SJSA1 (cell line): ENCODE measurements at places on chromosomes 12 and 14.

DNA sequence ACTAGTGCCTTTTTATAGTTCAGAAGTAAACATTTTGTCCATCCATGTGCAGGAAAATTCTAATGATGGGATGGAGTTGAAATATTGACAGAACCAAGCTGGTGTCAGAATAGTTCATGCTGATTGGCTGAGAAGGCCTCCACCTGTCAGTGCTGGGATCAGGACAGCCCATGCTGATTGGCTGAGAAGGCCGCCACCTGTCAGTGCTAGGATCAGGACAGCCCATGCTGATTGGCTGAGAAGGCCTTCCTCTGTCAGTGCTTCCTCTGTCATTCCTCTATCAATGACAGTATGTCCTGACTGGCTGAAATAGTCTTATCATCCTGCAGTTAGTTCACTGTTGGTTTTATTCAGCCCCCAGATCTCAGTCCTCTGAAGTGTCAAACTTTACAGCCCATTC lies 95.7 kb downstream of the PPP2R5C start:
- no peak overlapping the region for H3K4me3 ChIP-seq
- H3K4me1 ChIP-seq: no peaks in the 10 kb centered on the region
- no peaks in the 10 kb centered on the region for H3K27me3 ChIP-seq
- no peak overlapping the region for H3K27ac ChIP-seq
- DNase-seq: no peak
- peaks cover 26% of the 10 kb centered on the region for H3K36me3 ChIP-seq

DNA sequence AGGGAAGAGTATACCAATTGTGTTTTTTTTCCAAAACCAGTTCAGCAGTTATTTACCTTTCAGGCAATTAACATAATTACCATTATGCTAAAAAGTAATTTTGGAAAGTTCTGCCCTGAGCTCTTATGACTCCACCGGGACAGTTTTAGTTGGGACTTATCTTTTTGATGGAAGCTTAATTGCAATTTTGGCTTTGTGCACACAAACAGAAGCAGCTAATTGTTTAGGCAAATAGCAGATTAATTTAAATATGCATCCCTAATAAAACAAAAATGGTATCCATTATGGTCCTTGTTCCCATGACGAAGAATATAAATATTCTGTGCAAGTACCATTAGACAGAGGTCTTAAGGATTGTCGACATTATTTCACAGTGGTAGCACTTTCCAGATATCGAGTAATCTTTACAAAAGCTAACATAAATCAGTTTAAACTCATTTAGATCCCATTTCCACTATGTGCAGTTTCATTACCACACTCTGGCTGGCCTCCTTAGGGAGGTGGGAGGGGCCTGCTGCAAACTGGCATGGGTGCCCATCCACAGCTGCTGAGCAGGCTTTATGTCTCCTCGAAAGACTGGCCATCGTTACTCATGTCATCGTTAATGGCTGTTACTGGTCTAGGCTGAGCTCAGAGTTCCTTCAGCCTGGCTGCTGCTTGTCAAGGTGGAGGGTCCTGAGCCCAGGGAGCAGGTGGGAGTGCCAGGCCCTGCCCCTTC lies 68.2 kb downstream of the FBXW8 start:
- H3K27ac ChIP-seq: no peak overlapping the region
- peaks cover 7% of the 10 kb centered on the region; the same call in 1 of the 2 replicates for H3K36me3 ChIP-seq

DNA sequence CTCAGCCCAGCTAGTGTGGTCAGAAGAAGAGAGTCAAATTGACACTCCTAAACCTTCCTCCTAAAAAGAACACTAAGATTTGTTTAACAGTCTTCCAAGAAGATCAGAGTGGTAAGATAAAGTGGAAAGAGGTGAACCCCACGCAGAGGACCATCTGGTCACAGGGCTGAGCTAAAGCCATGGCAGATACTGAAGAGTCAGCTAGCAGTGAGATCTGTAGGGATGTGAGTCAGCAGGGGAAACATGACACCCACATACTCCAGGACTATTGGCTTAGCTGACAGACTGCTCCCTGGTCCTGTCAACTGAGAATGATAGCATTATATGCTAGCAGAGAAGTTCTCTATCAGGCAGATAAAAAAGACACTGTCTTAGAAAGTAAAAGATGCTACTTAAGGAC lies 269.4 kb upstream of the ALG10 start:
- no peak for DNase-seq
- no peaks in the 10 kb centered on the region for H3K27me3 ChIP-seq
- H3K4me3 ChIP-seq: no peak overlapping the region
- H3K4me1 ChIP-seq: no peaks in the 10 kb centered on the region
- H3K36me3 ChIP-seq: no peaks in the 10 kb centered on the region

DNA sequence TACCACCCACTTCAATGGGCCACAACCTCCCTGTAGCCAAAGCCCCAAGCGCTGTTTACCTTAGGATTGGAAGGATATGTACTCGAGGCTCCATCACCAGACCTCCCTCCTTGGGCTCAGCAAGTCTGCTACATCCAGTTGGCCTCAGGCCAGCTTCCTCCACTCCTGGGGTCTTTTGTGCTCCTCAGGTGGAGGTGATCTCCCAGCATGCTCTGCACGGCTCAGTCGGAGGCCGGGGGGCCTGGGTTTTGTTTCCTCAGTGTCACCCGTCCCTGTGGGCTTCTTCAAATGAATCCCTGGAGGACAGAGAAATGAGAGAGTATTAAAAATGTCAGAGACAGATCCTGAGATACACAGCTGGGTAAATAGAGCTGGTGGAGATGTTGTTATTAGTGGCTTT lies 723.1 kb upstream of the TBX3 start:
- H3K27ac ChIP-seq: 0 out of 2 replicates have a peak overlapping the region, but pooled peaks have one; percentile 97
- H3K27me3 ChIP-seq: no peaks in the 10 kb centered on the region
- DNase-seq: no peak
- H3K4me1 ChIP-seq: peaks cover 34% of the 10 kb centered on the region
- no peaks in the 10 kb centered on the region for H3K36me3 ChIP-seq
- H3K4me3 ChIP-seq: no peak overlapping the region

DNA sequence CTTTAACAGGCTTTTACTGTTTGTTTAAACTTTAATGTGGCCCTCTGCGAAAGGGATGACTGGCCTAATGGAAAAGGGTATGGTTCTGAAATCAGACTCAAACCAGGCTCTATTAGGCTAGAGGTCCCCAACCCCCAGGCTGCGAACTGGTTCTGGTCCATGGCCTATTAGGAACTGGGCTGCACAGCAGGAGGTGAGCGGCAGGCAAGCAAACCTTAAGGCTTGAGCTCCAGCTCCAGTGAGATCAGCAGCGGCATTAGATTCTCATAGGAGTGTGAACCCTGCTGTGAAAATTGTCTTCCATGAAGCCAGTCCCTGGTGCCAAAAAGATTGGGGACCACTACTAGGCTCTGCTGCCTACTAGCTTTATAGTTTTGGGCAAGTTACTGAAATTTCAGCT lies 11.1 kb downstream of the GALNT4 start:
- peaks cover 2% of the 10 kb centered on the region; the same call in 1 of the 2 replicates for H3K36me3 ChIP-seq
- H3K27ac ChIP-seq: no peak overlapping the region
- no peak overlapping the region for H3K4me3 ChIP-seq
- H3K27me3 ChIP-seq: no peaks in the 10 kb centered on the region

- no peak overlapping the region for H3K27ac ChIP-seq
- H3K4me1 ChIP-seq: no peaks in the 10 kb centered on the region
- DNase-seq: no peak
- H3K36me3 ChIP-seq: peaks cover 16% of the 10 kb centered on the region
- H3K4me3 ChIP-seq: no peak overlapping the region
Observed at GRCh38 chr12:65293735-65294134, 15.3 kb downstream of the MSRB3 start.
